BE2C (cell line): ENCODE measurements at places on chromosomes 13 and 19.

DNA sequence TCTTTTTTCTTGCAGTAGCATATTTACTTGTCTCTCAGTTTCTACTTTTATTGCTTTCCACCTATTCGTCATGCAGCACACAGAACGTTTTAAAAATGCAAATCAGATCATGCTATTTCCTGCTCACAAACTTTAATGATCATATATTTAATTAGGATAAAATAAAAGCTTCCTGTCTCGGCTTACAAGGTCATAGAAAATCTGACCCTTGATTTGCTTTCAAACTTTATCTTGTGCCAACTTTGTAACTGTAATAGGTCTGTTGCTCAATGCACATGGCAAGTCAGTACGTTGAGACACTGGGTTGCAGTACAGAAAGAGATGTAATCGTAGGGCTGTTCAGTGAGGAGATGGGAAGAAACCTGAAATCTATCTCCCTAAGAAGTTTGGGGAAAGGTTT lies 95.6 kb upstream of the CSNK1A1L start:
- DNase-seq: no peak

GRCh38 chr19:6812612-6813011 lies 40.1 kb downstream of the VAV1 start:
- no peak for DNase-seq

- DNase-seq: no peak
These were observed 126.6 kb downstream of the USP12 start for GRCh38 chr13:27044837-27045570.

DNA sequence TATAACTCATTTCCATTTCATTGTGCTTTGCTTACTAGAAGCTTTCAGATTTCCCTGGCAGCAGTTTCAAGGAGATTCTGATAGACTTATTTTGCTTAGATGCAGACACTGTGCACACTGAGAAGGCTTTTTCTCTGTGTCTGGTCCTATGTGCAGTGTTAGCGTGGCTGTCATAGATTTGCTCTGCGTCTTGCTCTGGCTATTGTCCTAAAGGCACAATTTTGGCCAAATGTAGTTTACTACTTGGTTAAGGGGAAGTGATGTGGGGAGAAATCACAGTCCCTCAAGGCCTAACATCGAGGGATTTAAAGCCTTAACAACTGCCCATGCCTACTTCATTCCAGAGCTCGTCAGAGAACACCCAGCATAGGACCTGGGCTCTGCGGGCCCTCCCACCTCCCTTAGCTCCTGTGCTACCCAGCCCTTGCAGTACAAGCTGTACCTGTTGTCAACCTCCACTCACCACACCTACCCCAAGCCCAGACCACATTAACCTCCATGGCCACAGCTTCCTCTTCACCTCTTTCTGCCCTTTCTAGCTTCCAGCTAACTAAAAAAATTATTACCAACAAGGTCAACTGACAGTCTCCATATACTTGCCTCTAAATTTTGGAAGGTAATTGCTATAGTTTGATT lies 38.9 kb upstream of the KATNAL1 start:
- no peak for DNase-seq

GRCh38 chr19:28322945-28323344 lies 890.0 kb downstream of the UQCRFS1 start:
- no peak for DNase-seq

- DNase-seq: no peak
These were observed 418.1 kb upstream of the ARGLU1 start for GRCh38 chr13:106986033-106986484.

DNA sequence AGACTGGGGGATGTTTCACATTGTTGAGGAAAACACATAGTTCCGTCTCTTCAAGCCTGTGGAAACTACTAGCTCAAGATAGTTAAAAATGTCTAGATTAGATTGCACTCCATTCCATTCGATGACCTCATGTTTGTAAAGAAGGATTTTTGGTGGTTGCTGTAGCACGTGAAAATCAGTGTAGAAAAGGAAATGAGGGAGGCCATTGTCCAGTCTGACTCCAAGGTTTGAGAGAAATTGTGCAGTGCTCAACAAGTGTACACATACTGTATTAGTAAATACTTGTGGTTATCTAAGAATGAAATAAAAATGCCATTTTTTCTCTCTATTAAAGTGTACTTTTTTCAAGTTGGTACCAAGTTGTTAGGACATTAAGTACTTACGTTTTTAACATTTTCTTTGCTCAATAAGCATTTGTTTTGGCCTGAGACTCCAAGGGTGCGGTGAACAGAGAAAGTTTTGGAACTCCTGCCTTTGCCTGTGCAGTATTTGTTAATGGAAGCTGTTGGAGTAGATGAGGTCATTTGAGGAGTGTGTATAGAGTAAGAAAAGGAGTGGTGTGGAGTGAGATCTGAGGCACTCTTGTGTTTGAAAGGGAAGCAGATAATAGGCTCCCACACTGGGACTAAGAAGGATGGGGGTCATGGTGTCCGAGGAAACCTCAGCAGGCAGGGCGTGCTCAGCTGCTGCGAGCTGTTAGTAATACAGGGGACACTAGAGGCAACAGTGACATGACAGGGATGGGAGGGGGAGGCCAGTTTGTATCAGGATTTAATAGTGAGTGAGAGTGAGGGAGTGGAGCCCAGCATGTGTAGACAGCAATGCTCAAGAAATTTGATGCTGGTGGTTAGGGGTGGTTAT lies 4.4 kb downstream of the WASF3 start:
- no peak for DNase-seq

DNA sequence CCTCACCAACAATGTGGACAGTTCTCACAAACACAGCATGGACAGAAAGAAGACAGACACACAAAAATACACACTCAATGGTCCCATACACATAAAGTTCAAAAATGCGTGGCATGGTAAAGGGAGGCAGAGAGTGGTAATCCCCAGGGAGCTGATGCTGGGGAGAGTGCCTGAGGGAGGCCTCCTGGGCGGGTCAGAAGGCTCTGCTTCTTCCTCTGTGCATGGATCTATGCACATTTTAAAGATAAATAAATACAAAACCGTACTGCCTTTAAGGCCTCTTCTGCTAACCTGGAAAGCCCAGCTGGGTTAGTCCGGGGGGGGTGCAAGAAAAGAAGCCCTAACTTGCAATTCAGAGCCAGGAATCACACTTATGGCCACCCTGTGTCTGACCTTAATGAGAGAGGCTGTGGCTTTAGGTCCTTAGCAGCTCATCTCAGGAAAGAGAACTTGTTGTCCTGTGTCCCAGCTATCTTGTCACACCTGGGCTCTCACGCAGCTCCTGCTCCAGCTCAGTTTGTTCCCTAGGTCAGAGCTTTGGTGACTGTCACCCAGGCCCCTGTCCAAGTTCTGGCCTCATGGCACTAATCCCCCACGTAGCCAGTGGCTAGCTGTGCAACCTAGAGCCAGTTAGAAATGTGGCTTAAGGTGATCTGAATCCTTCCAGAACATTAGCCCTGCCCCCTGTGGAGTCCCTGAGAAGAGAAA lies 28.5 kb downstream of the POP4 start:
- no peak for DNase-seq

- DNase-seq: no peak
These were observed 7.4 kb upstream of the ESD start for GRCh38 chr13:46804391-46804815.

DNA sequence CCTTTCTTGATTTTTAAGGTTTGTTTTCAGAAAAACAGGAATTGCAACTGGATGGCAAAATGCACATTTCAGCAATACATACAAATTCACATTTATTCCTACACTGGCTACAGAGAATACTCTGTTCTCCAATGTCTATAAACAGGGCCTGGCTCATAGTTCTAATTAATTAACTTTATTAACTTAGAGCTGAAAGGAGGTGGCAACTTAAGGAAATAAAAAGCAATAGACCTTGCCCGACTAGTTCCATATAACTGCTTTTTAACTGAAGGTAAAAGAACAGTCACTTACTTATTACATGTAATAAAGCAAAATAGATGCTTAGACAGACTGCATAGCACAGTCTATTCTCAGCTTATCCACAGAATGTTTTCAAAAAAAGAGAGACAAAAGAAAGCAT lies 498.5 kb downstream of the DIAPH3 start:
- DNase-seq: no peak

DNA sequence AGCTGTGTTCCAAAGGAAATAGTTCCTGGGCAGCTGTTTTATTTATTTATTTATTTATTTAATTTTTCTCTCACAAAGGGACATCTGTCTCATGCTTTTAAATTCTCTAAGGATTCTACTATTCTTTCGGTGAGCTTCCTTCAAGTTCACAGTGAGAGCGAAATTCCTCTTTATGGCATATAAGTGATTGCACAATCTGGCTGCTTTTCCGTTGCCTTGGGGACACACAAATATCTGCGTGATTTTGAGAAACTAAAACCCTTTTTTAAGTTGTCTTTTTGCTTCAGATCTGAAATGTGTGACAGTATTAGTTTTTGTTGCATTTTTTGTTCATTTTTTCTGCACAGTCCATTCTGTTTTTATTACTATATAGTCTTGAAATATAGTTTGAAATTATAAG lies 19.2 kb downstream of the ZNF486 start:
- DNase-seq: no peak

DNA sequence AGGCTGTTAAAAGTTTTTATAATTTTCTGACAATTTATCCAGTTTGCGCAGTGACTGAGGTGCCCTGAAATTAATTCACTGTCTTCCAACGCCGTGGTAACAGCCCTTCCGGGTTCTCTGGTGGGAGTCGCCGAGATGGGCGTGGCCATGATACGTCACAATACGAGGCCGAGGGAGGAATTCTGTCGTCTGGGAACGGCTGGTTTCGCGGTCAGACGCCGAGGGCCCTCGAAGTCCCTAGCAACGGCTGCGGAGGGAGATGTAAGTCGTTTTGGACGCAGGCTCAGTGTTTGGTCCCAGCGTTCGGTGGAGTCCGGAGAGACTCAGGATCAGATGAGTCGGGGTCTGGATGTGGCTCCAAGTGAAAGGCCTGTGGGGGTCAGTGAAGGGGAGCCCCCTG lies 21.7 kb downstream of the ZNF613 start:
- DNase-seq: peak; percentile 61

GRCh38 chr19:30158067-30158892 lies 213.9 kb upstream of the ZNF536 start:
- no peak for DNase-seq

DNA sequence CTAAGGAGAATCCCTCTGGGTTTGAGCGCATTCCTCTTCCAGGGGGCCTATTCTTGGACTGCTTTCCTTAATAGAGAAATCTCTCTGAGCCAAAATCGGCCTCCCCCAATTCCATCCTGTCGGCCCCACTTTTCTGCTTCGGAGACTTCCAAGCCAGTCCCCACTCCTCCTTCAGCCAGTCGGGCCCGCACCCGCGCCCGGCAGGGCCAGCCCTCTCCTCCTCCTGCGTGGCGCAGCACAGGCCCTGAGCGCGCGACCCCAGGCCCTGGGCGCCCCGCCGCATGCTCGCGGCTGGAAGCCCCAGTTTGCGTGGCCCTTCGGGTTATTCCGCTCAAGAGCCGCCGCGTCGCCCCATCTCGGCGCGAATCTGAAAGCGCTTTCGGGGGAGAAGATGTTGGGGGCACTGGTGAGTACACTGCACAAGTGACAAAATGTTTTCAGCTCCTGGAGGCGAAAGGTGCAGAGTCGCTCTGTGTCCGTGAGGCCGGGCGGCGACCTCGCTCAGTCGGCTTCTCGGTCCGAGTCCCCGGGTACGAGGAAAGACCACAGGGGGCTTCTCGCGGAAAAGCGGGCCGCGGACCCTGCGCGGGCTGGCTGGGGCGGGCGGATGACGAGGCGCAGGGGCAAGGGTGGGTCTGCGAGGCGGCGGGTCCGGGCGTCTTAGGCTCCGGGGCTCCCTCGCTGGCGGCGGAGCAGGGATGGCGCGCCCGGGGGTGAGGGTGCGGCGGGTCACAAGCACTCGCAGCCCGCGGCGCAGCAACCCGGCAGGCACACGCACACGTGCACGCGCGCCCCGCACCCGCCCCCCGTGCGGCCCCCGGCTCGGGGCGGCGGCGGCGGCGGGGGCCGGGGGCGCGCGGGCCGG lies at the start of gene IL17D:
IL17D (plus strand) TSS at position 785 of the 865 bp plus-strand sequence. CDS start 303 bp downstream, outside the sequence.
- DNase-seq: peak; percentile 52

GRCh38 chr19:47663911-47664771 lies 49.1 kb upstream of the EHD2 start:
- DNase-seq: no peak

- DNase-seq: no peak
These were observed 382.8 kb downstream of the FOXO1 start for GRCh38 chr13:40283666-40284065.

DNA sequence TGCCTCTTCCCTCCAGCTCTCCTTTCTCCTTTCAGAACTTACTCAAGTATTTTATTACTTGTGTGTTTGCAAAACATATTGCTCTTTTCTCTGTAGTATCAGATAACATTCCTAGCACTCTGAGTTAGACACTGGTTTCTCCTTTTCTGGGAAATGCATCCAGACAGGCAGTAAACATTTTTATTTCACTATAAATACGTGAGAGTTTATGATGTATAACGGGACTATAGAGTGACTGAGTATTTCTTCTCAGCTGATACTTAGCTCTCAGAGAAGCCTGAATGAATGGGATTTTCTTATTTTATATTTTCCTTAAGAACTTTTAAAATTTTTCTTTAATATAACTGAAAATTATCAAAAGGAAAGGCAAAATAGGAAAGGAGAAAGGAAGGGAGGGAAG lies 211.2 kb upstream of the EDNRB start:
- DNase-seq: no peak

DNA sequence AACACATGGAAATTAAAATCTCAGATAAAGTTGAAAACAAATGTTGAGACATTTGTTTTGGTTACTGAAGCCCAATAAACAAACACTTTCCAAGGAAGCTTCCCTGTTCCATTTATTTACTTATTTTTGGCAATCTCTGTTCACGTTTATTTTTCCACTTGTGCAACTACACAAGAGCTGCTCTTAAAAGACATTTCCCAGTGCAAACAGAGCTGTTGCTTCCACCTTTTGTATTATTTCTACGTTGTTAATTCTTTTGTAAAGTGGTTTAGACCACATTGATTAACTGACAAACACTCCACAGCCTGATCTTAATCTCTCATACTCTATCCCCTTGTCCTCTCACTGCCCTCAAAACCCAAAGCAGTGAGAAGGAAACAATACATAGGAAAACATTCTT lies 757.6 kb downstream of the LIG4 start:
- no peak for DNase-seq

- DNase-seq: no peak
These were observed 28.8 kb downstream of the FOXO1 start for GRCh38 chr13:40637643-40638042.

DNA sequence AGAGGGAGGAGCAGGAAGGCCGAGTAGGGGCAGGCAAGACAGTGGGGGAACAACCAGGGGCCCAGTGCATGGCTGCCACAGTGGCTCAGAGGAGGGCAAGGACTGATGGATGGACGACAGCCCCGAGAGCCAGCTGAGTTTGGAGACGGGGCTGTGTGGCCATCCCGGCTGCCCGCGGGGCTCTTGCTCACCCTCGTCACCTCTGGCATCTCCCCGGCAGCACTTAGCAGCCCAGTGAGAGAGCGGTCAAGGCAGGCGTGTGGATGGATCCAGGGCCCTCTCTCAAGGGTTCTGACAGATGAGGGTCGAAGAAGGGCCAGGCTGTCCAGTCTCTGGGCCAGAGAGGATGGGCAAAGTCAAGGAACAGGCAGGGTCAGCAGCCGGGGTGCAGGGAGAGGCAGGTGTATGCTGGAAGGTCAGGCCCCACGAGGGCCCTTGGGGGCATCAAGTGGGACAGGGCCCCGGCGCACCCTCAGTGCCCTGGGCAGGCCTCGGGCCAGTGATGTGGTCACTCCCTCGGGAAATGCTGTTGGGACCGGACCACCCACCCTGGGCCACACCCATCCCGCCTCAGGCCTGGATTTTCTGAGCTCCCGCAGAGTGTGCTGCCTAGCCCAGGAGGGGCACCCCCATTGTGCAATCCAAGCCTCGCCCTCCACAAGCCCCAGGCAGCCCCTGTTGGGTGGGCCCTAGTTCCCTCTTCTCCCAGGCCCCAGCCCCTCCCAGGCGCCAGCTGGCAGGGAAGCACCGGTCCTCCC lies 56.4 kb upstream of the TPM4 start:
- no peak for DNase-seq
